Fibroblast of mammary gland (primary cell): ENCODE measurements at places on chromosomes 7 and 10.
A peak's percentile ranks its signal among the peaks of the same experiment; 100 is the strongest.

DNA sequence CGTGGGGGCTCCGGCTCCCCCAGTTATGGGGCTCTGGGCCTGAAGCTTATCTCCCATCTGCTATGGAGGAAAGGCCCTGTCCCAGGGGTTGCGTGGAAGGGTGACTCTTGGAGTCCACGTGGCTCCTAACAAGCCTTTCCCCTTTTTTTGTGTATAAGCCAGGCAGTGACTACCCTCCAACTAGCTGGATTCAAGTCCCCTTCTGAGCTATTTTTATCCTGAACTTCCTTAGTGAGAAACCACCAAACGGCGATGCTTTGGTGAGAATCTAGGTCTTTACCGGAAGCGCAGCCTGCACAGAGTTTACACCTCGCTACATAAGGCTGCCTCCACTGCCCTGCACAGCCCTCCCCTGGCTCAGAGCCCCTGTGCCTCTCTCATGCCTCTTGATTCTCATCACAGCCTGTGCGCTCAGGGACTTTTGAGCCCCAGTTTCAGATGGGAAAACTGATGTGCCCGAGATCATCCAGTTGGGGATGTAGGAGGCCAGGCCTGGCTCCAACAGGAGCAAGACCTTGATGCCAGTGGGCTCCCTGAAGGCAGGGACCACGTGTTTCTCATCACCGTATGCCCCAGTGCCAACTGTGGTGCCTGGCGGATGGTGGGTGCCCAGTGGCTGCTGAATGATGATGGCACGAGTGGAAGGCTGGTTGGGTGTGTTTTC lies 102.3 kb upstream of the PPIF start:
- no peak for DNase-seq

DNA sequence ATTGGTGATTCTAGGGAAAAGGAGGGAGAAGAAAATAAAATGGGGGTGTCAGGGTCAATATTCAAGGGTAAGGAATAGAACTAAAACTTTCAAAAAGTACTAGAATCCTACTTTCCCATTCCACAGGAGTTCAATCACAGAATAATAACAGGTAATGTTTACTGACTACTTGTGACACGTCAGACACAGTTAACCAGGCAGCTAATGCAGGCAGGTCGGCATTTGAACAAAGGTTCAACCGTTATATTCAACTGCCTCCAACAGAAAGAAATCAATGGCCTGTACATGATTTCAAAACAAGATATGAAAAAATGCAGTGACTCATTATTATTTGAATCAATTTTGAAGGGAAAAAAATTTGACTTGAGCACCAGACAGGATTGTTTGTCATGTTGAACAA lies 3.1 kb downstream of the ASB15 start:
- no peak for DNase-seq

GRCh38 chr10:692682-693351 lies 3.3 kb upstream of the DIP2C start:
- no peak for DNase-seq

DNA sequence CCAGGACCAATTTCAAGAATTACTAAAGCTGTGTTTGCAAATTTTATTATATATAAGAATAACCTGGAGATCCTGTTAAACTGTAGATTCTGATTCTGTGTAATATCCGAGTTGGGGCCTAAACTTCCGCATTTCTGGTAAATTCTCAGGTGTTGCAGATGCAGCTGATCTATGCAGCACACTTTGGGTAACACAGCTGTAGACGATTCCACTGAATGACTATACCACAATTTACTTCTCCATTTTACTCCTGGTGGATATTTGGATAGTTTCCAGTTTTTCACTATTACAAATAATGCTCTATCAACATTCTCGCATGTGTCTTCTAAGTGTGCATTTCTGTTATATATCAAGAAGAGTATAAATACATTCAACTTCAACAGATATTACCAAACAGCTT lies 7.5 kb downstream of the GDI2 start:
- no peak for DNase-seq

DNA sequence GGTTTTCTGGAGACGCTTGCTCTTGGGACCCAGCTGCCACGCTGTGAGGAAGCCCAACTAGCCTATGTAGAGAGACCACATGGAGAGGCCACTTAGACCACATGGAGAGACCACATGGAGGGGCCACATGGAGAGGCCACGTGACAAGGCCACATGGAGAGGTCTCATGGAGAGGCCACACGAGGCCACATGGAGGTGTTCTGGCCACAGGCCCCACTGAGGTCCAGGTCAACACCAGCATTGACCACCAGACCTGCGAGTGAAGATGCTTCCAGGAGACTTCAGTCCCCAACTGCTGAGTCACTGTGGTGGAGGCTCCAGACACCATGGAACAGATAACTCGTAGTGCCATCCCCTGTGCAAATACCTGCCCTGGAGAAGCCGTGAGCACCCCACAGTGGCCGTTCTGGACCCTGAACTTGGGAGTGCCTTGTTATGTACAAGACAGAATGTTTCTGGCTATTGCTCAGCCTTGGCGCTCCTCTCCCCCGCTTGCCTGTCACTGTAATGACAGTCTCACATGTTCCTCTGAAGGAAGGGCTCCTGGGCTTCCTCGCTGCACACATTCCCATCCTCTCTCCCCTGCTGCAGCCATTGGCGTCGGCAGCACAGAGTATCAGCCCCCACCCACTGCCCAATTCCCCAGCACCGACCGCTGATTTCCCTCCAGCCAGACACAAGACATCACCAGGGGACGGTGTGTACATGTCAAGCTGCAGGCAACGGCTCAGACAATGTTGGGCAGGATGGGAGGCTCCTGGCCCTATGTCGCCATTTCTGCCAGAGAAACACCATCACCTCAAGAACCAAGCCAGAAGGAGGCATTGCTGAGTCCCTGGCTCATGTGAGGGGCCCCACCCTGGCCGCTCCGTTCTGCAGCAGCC lies 49.0 kb upstream of the TNRC18 start:
- DNase-seq: no peak

GRCh38 chr7:5282543-5283316 lies at the start of gene SLC29A4:
SLC29A4 (plus strand) TSS chr7:5282943; CDS start chr7:5287817, 4,874 bp downstream.
- DNase-seq: no peak

GRCh38 chr7:137832382-137832781 lies 14.4 kb downstream of the DGKI start:
- no peak for DNase-seq

- DNase-seq: no peak
These were observed 240.9 kb downstream of the THSD7A start for GRCh38 chr7:11591055-11591633.

GRCh38 chr7:28016297-28016696 lies 164.3 kb downstream of the JAZF1 start:
- DNase-seq: no peak

GRCh38 chr10:49534670-49535381 lies 4.1 kb downstream of the ERCC6 start:
- DNase-seq: peak; percentile 80

GRCh38 chr7:37901236-37901827 lies 15.3 kb downstream of the SFRP4 start:
- peak; percentile 57 for DNase-seq

GRCh38 chr10:20474064-20474463 lies 423.0 kb downstream of the NEBL start:
- no peak for DNase-seq

DNA sequence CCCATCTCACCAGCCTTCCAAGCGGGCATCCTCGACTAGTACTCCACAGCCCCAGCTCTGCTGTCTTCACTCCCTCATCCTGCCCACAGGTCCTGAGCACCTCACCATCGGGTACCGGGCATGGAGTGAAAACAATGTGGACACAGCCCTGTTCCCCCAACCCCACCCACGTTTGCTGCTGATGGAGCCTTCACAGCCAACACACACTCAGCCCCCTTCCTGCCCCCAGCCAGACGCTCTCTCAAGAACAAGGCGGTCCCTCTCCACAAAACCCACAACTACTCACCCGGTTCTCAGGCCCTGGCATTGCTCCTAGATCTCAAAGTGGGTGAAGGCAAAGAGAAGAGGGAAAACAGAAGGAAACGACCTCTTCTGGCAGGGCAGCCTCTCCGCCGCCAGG lies 56.1 kb downstream of the SLIT1 start:
- no peak for DNase-seq

GRCh38 chr7:141511676-141512396 lies 39.4 kb upstream of the AGK start:
- no peak for DNase-seq
